ENCODE measurements at places on chromosomes 12 and 14. TPM values are rescaled to one million over a fixed set of nuclear protein-coding genes. Genes with fewer than 3 reads are reported as not detected.

Gene FITM1
- total RNA-seq: 1.3 TPM

Gene OSGEP
- total RNA-seq: 105 TPM

Gene A2ML1
- 1.5 TPM for total RNA-seq

Gene EFCAB11
- total RNA-seq: 5.6 TPM

Gene KRT74
- not detected for total RNA-seq

Gene TMX1
- 58.6 TPM for total RNA-seq

Gene PROX2
- not detected for total RNA-seq

Gene VRTN
- total RNA-seq: not detected

Gene TAS2R42
- total RNA-seq: not detected

DNA sequence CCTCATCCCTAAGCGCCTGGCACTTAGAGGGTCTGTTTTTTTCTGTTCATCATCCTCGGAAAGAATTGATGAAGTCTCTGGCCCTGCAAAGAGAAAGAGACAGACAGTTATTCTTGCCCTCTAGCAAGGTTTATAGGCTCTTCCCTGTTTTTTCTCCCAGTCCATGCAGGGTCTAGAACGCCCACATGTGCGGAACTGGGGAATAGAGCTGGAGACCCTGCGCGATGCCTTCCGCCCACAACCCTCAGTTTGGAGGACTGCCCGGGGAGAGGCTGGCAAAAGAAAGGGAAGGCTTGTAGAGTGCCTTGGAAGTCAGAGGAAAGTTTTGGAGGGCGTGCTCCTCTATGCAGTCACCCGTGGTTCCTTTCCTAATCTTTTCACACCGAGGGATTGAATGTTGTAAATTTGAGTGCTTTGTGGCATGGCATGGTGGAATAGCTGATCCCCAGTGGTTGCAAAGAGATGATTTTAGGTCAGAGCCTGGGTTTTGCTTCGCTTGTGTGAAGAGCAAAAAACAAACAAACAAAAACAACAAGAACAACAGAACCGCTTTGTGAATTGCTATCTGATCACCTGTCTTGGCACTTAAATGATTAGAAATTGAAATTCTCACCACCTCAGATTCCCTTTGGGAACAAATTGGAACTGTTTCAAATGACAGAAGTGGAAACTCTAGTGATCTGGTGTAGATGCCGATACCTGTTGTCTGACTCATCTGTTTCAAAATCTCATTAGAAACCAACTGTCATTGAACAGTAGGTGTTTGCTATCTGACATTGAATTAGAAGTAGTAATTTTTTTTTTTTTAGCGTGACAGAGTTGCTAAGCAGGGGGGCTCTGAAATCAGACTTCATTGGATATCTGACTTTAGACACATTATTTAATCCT lies 947 bp downstream of the GAS2L3 start:
- no peaks in the 10 kb centered on the region for H3K27me3 ChIP-seq
- peak overlapping the region; percentile 64 for H3K4me3 ChIP-seq
- no peak for DNase-seq

GRCh38 chr12:18264581-18265075 lies 3.3 kb downstream of the PIK3C2G start:
- no peak overlapping the region for H3K27ac ChIP-seq
- H3K4me1 ChIP-seq: no peaks in the 10 kb centered on the region
- H3K27me3 ChIP-seq: no peaks in the 10 kb centered on the region

DNA sequence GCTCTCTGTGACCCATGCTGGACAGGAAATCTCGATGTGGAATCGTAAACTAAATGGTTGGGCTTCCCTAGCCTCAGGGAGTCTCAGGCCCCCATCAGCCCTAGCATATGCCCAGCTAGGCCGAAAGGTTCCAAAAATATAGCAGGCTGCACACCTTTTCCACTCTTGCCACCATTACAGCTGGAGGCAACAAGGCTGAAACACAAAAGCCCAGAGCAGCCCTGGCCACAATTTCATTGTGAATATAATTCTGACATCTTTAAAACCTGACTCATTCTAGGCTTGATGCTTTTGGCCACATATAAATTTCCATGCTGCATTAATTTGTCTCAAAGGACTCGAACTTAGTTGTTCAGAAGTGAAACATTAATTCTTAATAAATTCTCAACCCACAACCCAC lies 382.2 kb downstream of the GRIN2B start:
- H3K36me3 ChIP-seq: no peaks in the 10 kb centered on the region
- no peak overlapping the region for H3K4me3 ChIP-seq
- H3K4me1 ChIP-seq: no peaks in the 10 kb centered on the region

GRCh38 chr12:99138393-99138792 lies 493.3 kb downstream of the APAF1 start:
- no peaks in the 10 kb centered on the region for H3K36me3 ChIP-seq
- no peak for DNase-seq
- H3K27ac ChIP-seq: no peak overlapping the region
- H3K4me1 ChIP-seq: no peaks in the 10 kb centered on the region

- no peaks in the 10 kb centered on the region for H3K27me3 ChIP-seq
- no peak overlapping the region for H3K27ac ChIP-seq
- DNase-seq: no peak
- no peak overlapping the region for H3K4me3 ChIP-seq
Measured at GRCh38 chr12:12470751-12471306, 91.8 kb downstream of the DUSP16 start.

- DNase-seq: no peak
- H3K36me3 ChIP-seq: no peaks in the 10 kb centered on the region
- H3K4me3 ChIP-seq: no peak overlapping the region
Measured at GRCh38 chr12:81296556-81297305, 218.9 kb downstream of the ACSS3 start.

GRCh38 chr14:73741386-73741875 lies 27.2 kb upstream of the PNMA1 start:
- H3K27me3 ChIP-seq: no peaks in the 10 kb centered on the region
- DNase-seq: peak; percentile 78
- H3K4me1 ChIP-seq: peaks cover 67% of the 10 kb centered on the region
- H3K27ac ChIP-seq: peak overlapping the region; percentile 89
- peak overlapping the region; percentile 2 for H3K4me3 ChIP-seq

- no peaks in the 10 kb centered on the region for H3K4me1 ChIP-seq
- no peaks in the 10 kb centered on the region for H3K27me3 ChIP-seq
- H3K36me3 ChIP-seq: no peaks in the 10 kb centered on the region
- peak; percentile 24 for DNase-seq
Measured at GRCh38 chr12:12803186-12803585, 10.0 kb upstream of the DDX47 start.

DNA sequence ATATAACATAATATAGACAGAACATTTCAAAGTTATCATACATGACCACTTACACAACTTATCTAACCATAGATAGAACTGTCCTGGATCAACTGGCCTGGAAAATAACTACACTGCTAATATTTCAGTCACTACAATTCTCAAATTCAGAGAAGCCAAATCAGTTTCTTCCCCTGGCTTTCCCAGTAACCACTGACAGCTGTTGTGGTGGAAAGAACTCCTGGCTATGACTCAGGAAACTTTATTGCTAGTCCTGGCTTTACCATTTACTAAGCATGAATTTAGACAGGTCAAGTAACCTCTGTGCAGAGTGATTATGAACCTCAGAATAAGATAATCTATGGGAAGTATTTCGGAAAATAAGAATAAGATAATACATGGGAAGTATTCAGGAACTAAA lies 244.9 kb upstream of the DIO2 start:
- no peaks in the 10 kb centered on the region for H3K36me3 ChIP-seq
- no peak overlapping the region for H3K4me3 ChIP-seq
- H3K4me1 ChIP-seq: no peaks in the 10 kb centered on the region
- H3K27ac ChIP-seq: no peak overlapping the region
- no peaks in the 10 kb centered on the region for H3K27me3 ChIP-seq

- H3K36me3 ChIP-seq: no peaks in the 10 kb centered on the region
- no peaks in the 10 kb centered on the region for H3K4me1 ChIP-seq
- DNase-seq: no peak
- no peaks in the 10 kb centered on the region for H3K27me3 ChIP-seq
- H3K4me3 ChIP-seq: no peak overlapping the region
- no peak overlapping the region for H3K27ac ChIP-seq
Measured at GRCh38 chr12:93223440-93224426, 154.0 kb upstream of the NUDT4 start.

DNA sequence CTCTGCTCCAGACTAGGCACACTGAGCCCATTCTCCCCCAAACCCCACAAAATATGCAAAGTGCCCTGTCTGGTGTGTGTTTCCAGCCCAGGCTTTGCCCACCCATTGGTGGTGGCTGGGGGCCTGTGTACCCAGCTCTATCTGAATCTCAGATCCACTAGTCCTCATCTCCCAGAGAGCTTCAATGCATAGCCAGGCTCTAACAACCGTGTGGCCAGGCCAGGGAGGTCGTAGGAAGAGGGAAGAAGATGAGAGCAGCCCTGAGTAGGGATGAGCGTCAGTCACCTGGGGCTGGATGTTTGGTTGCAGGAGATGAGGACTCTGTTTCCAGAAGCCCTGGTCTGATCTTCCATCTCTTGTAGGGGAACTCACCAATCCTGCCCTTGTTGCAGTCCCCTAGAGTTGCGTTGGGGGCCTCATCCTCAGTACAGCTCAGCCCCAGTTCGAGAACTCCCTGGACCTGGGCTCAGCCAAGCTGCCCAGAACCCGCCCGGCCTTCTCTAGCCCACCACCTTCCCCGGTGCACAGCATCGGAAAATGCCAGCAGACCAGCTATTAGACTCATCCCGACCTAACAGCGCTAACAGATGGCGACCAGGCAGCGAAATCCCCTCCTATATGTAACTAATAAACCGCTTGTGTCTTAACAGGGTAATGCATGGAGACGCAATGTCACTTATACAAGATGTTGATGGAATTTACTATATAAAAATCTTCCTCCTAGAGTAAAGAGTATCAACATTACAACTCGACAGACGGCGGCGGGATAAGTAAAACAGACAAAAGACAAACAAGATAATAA lies 3.2 kb upstream of the LHX5 start:
- H3K27ac ChIP-seq: no peak overlapping the region
- H3K27me3 ChIP-seq: no peaks in the 10 kb centered on the region
- DNase-seq: no peak
- H3K36me3 ChIP-seq: no peaks in the 10 kb centered on the region
- H3K4me3 ChIP-seq: no peak overlapping the region

- H3K27ac ChIP-seq: peak overlapping the region; percentile 11
- H3K4me3 ChIP-seq: no peak overlapping the region
- no peaks in the 10 kb centered on the region for H3K4me1 ChIP-seq
- DNase-seq: peak; percentile 23
- H3K36me3 ChIP-seq: no peaks in the 10 kb centered on the region
Measured at GRCh38 chr12:92396647-92397252, 251.1 kb upstream of the BTG1 start.

DNA sequence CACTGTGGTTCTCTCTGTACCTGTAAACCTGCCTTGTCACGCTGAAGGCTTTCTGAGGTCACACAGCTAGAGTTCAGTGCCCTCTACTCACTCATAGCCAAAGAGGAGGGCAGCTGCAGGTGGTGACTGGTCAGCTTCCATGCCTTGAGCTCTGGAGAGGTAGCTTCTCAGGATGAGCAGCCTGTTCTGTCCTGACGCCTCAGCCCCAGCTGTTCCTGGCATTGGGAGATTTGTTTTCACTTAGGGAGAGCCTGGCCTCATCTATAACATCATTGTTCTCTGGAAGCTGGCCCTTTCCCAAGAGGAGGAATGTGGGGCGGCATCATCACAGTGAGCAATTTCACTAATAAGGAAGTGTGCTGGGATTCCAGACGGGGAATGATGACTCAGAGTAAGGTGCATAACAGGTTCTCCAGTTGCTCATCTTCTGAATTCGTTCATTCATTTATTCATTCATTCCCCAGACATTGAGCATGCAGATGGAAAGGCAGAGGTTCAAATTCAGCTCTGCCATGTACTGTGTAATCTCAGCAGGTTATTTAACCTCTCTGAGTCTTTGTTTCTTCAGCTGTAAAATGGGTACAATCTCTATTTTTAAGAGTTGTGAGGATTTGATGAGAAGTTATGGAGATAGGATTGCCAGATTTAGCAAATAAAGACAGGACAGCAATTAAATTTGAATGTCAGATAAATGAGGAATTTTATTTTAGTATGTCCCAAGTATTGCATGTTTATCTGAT lies 255.8 kb upstream of the CRY1 start:
- H3K4me1 ChIP-seq: no peaks in the 10 kb centered on the region
- no peaks in the 10 kb centered on the region for H3K36me3 ChIP-seq
- H3K27ac ChIP-seq: no peak overlapping the region
- H3K27me3 ChIP-seq: no peaks in the 10 kb centered on the region
- no peak for DNase-seq

- no peaks in the 10 kb centered on the region for H3K4me1 ChIP-seq
- H3K36me3 ChIP-seq: no peaks in the 10 kb centered on the region
- no peak for DNase-seq
Measured at GRCh38 chr12:105343836-105344235, 13.3 kb downstream of the C12orf75 start.

- no peak for DNase-seq
- H3K27ac ChIP-seq: peak overlapping the region; percentile 59
- no peaks in the 10 kb centered on the region for H3K36me3 ChIP-seq
Measured at GRCh38 chr14:52906141-52906601, 44.7 kb downstream of the FERMT2 start.

- no peaks in the 10 kb centered on the region for H3K36me3 ChIP-seq
- DNase-seq: no peak
- H3K4me1 ChIP-seq: no peaks in the 10 kb centered on the region
- H3K4me3 ChIP-seq: no peak overlapping the region
- peaks cover 7% of the 10 kb centered on the region for H3K27me3 ChIP-seq
- H3K27ac ChIP-seq: no peak overlapping the region
Measured at GRCh38 chr12:131436922-131437705, 273.8 kb upstream of the SFSWAP start.

DNA sequence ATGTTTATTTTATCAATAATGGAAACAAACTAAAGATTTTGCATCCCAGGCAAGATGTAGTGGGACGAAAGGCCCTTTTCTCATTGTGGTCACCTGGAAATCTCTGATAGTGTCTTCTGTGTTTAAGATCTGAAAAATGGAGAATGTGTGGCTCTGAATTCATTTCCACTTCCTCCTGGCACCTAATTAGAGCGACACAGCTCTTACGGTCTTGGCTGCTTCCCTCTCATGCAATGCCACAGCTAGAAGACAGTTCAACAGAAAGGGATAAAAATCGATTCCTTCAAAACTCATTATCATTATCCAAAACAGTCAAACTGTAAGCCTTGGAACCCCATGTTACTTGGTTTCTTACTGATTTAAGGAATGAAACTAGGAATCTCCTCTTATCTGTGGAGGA lies 9.3 kb downstream of the ST8SIA1 start:
- no peaks in the 10 kb centered on the region for H3K4me1 ChIP-seq
- H3K27ac ChIP-seq: no peak overlapping the region
- H3K36me3 ChIP-seq: no peaks in the 10 kb centered on the region
- H3K27me3 ChIP-seq: no peaks in the 10 kb centered on the region

DNA sequence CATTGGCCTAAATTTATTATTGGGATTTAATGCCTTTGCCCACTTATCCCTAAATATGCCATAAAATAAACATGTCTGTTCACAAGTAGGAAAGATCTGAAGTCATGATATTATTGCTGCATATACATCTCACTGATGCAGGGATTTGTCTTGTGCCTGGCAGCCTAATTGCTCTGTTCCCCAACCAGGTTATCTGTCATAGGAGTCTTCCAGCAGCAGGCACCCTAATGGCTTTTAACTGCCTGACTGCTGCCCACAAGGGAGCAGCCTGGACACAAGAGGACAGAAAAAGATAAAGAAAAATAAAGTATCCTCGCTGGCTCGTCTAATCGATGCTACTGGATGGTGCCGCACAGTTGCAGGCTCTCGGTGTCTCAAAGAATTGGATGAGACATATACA lies 337.6 kb upstream of the FAR2 start:
- no peaks in the 10 kb centered on the region for H3K4me1 ChIP-seq
- H3K36me3 ChIP-seq: no peaks in the 10 kb centered on the region
- no peaks in the 10 kb centered on the region for H3K27me3 ChIP-seq
- DNase-seq: no peak
- H3K27ac ChIP-seq: no peak overlapping the region

All from uterus (tissue), 4 donors.